Ammon's horn (tissue), 1 donor: ENCODE measurements at places on chromosomes 5 and 9.

DNA sequence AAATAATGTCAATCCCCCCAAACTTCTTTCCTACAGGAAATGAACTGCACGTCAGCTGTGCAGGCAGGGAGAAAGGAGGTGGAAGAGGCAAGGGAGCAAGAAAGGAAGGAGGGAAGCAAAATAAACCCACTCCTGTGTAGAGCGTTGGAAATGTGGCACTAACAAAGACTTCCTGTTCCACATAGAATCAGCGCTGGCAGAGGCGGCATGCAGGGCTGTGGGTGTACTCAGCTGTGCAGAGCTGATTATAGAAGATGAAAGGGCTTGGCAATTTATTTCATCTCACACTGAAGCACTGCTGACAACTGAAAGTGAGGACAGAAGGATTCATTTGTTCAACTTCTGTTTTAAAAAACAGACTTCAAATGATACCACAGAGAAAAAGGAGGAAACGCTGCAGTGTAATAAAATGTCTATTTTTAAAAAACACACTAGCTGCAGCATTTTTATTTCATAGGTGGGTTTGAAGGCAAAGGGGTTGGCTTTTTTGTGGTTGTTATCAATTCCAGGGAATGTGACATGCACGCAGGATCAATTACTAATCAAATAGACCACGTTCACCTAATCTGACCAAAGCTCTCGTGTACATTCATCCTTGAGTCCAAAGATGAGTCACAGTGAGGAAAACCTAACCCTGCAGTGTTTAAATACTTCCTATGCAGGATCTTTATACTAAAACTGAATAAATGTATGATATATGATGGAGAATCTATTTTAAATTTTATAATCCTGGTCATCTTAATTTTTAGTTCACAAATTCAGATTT lies 583.5 kb downstream of the ZNF608 start:
- DNase-seq, result peak; percentile 94

GRCh38 chr9:71647094-71647591 lies 121.2 kb downstream of the CEMIP2 start:
- peak; percentile 79 for DNase-seq

- DNase-seq, result no peak
Measured at GRCh38 chr5:178273665-178274541, 41.3 kb upstream of the PHYKPL start.

DNA sequence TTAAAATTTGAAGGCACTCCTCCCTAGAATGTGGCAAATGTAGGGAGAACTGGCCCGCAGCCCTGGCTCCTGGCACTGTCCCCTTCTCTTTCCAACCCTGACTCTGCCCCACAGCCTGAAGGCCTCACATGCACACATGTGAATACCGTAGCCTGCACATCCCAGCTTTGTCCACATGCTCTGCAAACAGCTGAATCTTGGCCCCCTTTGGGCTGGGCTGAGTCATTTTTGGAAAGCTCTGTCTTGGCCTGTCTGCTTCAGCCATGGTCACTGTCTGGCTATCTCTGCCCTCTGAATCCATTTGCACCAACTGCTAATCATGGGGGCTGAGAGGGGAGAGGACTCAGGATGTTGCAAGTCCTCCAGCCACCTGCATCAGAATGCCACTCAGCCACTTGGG lies 22.1 kb upstream of the GALNT10 start:
- no peak for DNase-seq

GRCh38 chr5:36519881-36520280 lies 86.5 kb upstream of the SLC1A3 start:
- no peak for DNase-seq

- no peak for DNase-seq
Measured at GRCh38 chr5:61344187-61344944, 12.3 kb downstream of the ZSWIM6 start.

- no peak for DNase-seq
Measured at GRCh38 chr9:122065923-122066629, 27.0 kb downstream of the TTLL11 start.

- DNase-seq, result no peak
Measured at GRCh38 chr9:79568337-79569101, 3.2 kb upstream of the TLE4 start.

- no peak for DNase-seq
Measured at GRCh38 chr9:14238079-14238478, 75.9 kb downstream of the NFIB start.

DNA sequence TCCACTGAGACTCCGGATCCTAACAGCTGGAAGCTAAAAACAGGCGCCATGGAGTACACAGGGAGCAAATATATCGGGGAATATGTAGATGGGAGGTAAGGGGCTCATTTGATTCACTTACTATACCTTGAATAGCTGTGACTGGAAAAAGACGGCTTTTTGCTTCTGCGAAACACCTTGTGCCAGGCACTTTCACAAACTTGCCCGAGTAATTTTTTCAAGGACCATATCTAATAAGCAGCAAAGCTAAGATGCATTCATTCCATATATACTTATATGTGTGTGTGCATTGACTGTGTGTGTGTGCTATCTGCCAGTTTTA lies 178 bp downstream of the MORN5 start:
- DNase-seq, result no peak

DNA sequence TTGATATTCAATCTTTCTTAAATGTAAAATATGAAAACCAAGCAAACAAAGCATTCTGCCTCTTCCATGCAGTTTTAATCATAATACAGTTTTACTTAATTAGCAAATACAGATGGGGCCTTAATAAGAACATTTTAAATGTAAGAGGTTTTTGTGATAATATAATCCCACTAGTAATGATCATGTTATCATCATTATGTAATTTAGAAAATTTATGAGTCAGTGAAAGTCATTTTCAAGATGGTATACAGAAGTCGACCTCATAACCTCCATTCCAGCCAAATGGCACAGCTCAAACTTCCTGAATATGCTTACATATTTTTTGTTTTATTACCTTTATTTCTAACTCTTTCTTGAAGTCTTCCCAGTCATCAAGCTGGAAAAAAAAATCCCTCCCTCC lies 102.2 kb upstream of the GNA14 start:
- no peak for DNase-seq

- no peak for DNase-seq
Measured at GRCh38 chr5:173240091-173241050, 5.4 kb upstream of the NKX2-5 start.

DNA sequence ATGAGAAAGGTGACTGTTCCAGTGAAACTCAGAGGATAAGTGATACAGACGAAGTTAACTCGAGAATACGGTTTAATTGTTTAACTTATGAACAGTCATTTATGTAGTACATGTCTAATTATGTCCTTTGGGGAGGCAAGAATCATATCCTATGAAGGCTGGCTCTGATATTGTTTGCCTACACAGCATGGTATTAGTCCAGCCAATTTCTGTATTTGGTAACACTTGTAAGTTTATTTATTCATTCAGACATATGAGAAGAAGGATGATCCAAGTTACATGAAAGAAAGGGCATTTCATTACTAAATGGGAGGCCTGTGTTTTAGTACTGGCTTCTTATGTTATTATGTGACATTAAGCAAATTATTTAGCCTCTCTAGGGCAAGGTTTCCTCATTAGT lies 199.7 kb downstream of the NNT start:
- no peak for DNase-seq

DNA sequence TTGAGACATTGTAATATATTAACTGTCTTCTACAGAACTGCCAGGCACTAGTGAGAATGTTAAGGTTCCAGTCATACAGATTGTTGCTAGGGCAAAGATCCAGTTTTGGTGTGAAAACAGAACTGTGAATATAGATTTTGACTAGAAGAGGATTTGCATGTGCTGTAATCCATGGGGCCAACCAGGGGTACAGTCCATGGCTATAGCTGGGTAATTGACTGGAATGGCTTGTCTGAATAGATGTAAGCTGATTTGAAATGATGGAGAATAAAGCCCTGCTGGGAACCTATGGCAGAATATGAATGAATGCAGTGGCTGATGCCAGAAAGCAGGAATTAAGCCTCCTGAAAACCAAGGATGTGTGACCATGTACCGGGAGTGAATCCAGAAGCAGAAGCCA lies 748.5 kb upstream of the CDH10 start:
- DNase-seq, result no peak

- no peak for DNase-seq
Measured at GRCh38 chr5:122499585-122499984, 187.5 kb downstream of the SNCAIP start.

- no peak for DNase-seq
Measured at GRCh38 chr5:66860199-66860975, 264.2 kb downstream of the MAST4 start.
